ENCODE measurements at places on chromosomes 2 and 18.

GRCh38 chr2:208297961-208298360 lies 31.9 kb downstream of the PIKFYVE start:
- no peak for DNase-seq

DNA sequence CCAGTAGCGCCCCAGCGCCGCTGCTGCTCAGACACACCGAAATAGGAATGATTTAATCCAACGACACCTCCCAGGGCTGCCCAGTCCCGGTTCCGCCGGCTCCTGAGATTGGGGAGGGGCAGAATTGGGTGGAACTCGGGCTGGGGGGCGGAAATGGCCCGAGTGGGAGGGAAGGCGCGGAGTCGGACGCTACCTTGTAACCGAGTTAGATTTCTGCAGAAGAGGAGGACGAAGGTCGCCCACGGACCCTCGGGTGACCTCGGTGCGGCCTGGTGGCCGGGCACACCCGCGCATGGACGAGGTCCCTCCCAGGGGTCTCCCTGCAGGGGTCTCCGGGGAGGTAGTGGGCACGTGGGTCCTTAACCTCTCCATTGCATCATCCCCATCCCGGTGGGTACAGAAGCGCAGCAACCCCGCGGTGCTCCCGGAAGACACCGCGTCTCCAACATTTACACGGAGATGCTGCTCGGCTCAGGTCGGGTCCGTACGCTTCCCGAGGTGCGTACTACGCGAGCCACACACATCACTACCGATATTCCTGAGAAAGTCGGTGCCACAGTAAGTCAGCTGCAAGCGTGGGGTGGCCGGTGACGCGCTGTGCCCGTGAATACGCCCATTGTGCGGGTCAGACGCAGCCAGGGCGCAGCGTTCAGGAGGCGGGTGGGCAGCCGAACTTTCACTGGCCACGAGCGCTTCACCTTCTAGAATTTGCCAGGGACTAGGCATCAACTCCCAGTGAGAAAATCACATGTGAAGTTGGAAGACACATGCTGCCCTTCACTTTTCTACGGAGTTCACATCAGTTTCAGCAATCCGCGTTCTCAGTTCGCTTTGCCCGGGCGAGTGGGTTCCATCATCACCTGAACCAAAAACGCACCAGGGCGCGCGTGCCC lies 3.0 kb downstream of the ZNF516 start:
- DNase-seq, result no peak

DNA sequence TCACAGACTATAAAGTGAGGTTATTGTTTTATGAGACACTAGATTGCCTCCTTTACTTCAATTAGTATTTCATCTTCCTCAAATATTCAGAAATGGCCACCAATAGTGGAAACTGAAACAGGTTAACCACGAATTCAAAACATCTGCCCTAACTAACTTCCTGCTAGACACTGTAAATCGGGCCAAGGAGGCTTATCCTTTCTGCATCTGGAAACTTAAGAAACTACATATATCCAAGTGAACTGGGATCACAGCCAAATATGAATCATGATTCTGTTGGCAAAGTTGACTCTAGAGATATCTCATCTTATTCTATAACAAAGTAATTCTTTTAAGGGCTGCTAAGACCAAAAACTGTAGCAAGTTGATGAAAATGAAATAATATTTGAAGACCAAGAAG lies 136.6 kb upstream of the ZC3H15 start:
- no peak for DNase-seq

GRCh38 chr2:98730053-98730706 lies 752 bp downstream of the MGAT4A start:
- no peak for DNase-seq

DNA sequence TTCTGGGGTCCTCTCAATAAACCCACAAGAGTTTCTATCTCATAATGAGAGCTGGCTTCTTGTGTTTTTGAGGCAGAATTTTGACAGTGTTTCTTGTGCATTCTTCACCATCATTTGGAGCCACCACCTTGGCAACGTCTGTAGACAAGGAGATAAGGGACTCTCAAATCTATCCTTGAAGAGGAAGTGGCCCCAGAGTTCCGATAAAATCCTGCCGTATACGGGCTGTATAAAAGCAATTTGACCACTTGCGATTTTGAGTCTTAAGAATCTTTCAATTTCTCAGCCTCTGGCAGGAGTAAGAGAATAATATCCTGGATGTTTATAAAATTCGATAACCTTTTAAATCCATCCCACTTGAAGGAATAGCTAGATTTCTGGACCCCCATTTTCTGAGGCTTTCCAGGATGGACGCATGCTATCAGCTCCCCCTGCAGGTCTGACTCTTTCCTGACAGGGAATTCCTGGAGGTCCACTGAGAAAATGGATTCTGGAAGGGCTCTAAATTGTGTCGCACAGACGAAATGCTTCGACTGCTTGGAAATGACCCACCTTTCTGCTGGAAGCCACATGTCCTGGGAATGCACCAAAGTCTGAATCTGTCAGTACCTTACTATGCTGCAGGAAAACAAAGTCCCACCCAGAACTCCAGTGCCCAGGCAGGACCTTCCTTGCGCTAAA lies 54.1 kb downstream of the E2F6 start:
- DNase-seq, result no peak

DNA sequence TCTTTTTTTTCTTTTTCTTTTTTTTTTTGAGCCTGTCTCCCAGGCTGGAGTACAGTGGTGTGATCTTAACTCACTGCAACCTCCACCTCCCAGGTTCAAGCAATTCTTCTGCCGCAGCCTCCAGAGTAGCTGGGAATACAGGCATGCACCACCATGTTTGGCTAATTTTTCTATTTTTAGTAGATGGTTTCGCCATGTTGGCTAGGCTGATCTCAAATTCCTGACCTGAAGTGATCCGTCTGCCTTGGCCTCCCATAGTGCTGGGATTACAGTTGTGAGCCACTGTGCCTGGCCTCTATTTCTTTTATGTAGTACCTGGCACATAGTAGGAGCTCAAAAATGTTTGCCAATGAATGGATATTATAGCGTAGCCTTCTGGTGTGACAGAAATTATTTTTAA lies 6.8 kb upstream of the CFLAR start:
- no peak for DNase-seq

DNA sequence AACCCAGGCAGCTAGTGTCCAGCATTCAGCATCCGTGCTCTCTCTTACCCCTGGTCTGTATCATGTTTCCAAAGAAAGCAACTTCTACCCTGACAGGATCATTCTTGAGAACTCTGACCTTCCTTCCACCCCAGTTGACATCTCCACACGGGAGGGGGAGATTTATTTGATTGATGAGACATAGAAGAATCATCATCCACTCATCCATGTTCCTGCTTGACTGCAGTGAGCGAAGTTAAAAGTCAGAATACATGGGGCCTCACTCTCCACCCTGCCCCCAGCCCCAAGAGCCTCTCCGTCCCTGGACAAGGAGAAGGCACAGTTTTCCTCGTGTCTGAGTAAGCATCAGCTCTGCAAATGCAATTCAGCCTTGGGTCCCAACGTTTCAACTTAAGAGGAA lies 356.0 kb upstream of the TNP1 start:
- DNase-seq, result no peak
